Activated naive CD8-positive, alpha-beta T cell treated with anti-CD3 and anti-CD28 coated beads, Interleukin-2, amount 50 U/mL, for 24 hours (primary cell): ENCODE measurements at places on chromosomes 11 and 22.

- DNase-seq, result no peak
These were observed 14.4 kb downstream of the TSKU start for GRCh38 chr11:76797341-76798201.

DNA sequence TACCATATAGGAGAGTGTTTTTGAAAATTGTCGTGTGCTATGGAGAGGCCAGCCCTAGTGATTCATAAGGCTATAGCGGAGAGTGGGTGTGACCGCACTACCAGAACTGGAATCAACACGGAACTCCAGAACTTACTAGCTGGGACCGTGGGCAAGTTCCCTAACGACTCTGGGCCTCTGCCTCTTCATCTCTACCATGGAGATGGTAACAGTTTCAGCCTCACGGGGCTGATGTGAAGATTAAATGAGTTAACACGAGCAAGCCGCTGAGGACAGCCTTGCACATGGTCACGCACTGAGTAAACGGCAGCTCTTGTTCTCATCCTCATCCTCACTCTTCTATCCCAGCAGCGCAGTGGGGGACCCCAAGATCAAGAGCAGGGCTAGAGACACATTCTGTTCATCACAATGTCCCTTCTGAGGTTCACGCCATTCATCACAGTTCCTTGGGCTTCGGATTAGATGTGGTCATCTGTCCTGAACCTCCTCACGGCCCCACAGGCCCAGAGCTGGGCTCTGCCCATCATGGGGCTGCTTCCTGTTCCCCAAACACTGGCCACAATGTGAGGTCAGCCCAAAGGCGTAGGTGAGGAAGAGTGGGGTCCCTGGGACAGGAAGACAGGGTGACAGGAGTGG lies 47.2 kb upstream of the CD5 start:
- DNase-seq, result no peak

DNA sequence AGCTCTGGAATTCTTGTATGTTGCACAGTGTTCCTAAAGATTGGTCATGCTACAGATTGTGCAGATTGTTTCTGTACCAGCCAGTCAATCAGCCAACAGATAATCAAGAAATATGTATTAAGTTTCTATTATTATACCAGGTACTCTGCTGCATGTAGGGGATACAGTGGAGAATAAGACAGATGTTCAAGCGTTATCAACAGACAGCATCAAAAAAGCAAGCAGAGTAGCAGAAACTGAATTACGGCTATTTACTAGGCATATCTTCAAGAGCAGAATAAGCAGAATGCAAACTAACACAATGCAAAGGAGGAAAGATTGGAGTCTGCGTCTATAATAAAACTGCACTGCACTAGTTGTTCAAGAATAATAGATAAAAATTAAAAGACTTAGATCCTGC lies 278.6 kb downstream of the ETS1 start:
- DNase-seq, result no peak

DNA sequence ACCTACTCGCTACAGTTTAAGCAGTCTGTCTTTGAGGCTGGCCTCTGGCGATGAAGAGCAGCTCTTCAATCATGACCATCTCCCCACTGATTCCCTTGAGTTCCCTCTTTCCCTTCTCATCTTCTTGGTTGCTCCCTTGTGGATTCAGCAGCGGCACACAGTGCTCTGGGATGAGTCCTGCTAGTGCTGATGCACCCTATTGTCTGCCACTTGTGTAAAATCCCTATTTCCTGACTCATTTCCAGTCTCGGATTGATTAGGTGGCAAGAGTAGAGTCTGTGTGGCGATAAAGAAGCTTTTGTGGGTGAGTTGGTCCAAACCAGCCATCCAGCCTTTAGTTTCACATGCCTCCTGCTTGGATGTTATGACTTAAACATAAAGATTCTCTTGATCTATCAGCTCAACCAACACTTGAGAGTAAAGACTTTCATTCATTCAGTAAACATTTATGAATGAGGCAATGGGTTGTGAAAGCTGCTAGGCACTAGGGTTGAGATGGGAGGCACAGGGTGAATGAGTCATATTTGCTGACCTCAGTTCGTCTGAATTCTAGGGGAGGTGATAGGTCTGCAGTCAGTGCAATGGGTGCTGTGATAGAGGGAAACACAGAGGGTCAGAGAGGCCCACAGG lies 219.4 kb upstream of the RAG2 start:
- DNase-seq, result no peak

GRCh38 chr22:39309881-39310714 lies 9.3 kb downstream of the RPL3 start:
- no peak for DNase-seq

- no peak for DNase-seq
These were observed 24.1 kb downstream of the CTSC start for GRCh38 chr11:88313441-88313840.

DNA sequence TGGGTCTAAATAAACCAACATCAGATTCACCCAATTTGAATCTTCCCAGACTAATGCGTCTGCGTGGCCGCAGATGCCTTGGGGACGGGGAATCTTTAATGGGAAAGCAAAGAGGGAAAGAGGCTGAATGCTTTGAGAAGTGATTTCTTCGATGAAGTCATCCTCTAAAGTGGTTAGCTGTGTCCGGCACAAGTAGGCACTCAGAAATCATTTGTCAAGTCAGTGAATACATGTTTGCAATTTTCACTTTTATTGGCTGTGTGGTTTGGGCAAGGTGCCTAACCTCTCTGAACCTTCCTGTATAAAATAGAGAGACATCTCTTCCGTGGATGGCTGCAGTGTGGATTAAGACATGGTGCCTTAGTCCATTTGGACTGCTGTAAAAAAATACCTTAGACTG lies 19.7 kb upstream of the IFT27 start:
- DNase-seq, result no peak

- no peak for DNase-seq
These were observed 150.0 kb upstream of the SYT13 start for GRCh38 chr11:45436118-45436517.

DNA sequence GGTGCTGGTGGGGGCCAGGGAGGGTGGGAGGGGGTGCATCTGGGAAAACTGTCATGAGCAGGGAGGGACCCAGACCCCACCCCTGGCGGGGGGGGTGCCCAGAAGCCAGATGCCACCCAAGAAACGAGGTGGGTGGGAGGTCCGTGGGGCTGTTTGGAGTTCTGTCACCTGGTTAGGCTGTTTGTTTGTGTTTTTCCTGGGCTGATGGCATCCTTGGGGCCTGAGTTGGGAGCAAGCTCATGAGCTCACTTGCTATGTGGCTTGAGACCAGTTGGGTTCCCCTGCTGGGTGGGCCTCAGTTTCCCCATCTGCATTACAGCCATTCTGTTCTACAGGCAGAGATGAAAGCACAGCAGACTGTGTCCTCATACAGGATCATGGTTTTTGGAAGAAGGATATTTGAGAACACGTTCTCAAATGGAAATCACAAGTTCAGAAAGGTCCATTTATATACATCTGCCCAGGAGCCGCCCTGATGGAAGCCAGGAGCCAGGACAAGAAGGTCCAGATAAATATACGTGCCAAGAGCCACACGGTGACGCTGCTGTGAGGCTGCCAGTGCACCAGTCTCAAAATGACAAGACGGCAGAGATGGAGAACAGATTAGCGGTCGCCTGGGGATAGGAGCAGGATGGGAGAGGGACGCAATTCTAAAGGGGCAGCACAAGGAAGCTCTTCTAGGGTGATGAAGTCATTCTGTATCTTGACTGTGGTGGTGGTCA lies 312.9 kb downstream of the MN1 start:
- no peak for DNase-seq

DNA sequence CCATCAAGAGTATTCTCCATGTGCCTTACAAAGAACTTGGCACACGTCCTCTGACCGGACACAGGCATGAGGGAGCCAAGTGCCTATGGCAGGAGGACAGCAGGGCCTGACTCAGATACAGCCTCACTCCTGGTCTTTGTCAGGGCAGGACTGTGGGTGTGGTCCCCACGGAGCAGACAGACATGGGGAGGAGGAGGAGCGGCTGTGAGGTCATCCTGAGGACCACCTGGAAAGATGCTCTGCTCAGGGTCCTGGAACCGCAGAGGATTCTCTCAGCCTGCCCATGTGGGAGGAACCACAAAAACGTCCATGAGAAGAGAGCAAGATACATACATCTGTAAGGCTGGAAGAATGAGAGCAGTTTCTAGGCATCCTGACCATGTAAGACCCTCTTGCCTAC lies 576.3 kb downstream of the BRD1 start:
- no peak for DNase-seq

DNA sequence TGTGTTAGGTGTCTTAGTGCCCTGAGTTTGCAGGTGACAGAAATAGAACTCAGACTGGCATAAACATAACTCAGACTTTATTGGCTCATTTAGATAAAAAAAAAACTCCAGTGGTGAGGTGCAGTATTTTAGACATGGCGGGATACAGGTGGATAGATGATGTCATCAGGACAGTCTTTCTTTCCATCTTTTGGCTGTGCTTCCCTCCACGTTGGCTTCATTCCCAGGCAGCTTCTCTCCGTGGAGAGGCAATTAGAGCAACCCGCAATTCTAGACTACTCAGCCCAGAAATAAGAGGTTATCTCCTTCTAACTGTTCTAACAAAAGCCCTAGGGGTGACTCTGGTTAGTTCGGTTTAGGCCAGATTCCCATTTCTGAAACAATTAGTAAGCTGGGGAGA lies 40.5 kb downstream of the NCAM1 start:
- DNase-seq, result no peak

GRCh38 chr22:50728523-50728931 lies 9.5 kb upstream of the ACR start:
- DNase-seq, result no peak

DNA sequence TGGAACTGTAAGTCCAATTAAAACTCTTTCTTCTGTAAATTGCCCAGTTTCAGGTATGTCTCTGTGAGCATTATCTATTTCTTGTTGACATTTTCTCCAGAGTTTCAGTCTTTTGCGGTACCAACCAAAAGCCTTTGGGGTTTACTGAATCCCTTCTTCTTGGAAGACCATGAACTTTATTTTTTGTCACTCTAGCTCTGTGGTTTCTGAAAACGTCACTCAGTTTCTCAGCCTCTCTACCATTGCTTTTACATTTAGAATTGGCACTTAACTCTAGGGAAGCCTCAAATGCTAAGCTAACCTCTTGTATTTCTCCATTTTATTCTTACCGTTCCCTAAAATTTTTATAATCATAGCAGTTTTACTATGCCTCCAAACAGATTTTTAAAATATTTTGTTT lies 237.6 kb downstream of the CSNK2A3 start:
- no peak for DNase-seq

DNA sequence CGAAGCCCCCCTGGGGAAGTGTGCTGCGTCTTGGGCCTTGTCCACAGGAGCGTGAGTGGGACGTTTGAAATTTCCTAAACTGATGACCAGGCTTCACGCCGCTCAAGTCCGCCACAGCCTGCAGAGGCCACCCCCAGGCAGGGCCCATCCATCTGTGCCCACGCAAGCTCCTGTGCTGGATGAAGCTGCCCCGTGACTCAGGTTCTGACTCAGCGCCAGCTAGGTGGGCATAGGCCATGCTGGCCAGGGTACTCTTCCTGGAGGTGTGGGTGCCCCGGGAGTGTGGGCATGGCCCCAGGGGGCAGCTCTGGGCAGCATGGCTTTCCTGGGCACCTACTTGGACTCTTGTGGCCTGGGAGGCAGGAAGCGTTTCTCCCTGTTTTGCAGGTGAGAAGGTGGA lies 134.8 kb downstream of the CACNA1I start:
- no peak for DNase-seq

DNA sequence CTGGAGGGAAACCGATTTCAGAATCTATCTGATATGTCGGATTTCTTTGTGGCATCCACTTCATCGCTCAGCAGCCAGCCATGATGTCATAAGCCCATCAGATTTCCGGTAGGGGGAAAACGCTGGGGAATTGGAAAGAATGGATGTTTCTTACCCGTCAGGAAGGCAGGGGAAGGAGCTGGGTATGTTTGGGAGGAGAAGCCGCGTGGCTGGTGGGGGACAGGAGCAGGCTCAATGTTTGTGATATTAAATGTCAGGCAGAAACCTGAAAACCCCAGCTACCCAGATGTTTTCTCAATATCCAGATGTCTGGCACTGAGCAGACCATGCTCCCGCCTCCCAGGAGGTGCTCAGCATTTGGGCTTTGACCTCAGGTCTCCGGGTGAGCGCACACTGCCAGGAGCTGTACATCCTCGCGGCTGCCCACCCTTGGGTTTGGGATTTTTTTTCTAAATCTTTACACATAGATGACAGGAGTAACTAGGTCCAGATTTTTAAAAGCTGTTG lies 67.5 kb downstream of the NFAM1 start:
- DNase-seq, result no peak

GRCh38 chr11:134357545-134357839 lies 25.7 kb downstream of the GLB1L2 start:
- no peak for DNase-seq

DNA sequence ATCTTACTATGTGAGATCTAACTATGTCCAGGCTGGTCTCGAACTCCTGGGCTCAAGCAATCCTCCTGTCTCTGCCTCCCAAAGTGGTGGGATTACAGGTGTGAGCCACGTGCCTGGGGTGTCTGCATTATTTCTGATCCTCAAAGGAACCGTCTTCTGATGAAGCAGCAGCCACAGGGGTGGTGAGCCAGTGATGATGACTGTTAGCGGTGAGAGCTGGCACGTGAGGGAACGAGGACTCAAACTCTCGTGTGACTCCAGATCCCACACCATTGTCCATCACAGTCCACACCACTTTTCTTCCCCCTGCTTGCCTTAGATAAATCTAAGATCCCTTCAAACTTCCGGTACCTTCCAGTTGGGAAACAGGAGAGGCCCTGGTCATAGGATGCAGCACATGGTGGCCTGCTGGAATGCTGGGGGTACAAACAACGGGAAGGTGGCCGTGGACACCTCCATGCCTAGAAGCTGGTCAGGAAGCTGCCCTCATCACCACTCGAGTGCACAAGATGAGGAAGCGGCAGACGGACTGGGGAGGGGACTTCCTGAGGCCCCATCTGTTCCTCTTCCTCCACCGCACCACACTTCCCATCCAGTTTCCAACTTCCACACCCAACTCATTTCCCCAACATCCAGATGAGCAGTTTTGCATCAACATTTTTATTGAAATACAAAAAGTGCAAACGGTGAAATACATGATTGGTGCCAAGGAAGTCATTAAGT lies 23.8 kb downstream of the ARHGAP1 start:
- no peak for DNase-seq

DNA sequence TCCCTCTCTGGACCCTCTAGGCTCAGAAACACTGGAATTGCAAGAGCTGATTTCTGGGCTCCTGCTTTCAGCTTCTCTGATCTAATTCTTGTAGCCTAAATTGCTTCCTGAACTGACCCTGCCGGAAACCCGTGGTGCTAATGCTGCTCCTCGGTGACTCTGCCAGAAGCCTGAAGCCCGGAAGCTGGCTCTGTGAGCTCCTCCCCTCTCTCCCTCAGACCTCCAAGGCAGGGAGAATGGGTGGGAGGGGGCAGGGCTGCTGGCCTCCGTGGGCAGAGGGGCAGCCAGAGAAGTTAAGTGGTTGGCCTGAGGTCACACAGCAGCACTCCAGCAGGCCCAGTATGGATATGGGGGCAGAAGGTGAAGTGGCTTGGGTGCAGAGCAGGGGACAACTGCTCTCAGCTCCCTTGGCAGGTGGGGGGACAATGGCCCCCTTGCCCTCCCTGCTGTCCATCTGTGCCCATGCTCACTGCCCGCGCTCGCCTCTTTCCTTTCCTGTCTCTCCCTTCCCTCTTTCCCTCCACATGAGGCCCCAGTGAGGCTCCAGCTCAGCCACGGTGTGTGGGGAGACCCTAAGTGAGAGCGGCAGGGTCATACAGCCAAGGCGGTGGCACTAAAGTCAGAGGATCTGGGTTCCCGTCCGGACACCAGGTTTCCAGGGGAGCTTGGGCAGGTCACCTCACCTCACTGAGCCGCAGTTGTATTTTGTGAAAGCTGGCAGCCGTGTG lies 16.2 kb downstream of the CAPN5 start:
- DNase-seq, result peak; percentile 56

- no peak for DNase-seq
These were observed 216.1 kb downstream of the CASP12 start for GRCh38 chr11:104682206-104682605.

GRCh38 chr22:23035557-23036277 lies 34.6 kb upstream of the GNAZ start:
- DNase-seq, result peak; percentile 28
